Right atrium auricular region (tissue), 2 donors: ENCODE measurements at places on chromosomes 13 and 19. TPM values are rescaled to one million over a fixed set of nuclear protein-coding genes. Genes with fewer than 3 reads are reported as not detected.

- no peak for DNase-seq
Observed at GRCh38 chr13:41835871-41836270, 125.0 kb downstream of the VWA8 start.

FCGBP gene
- 3.6 TPM for total RNA-seq

GRCh38 chr19:11460207-11460606 lies 20.6 kb downstream of the ELAVL3 start:
- no peak for DNase-seq

DCAF15 gene
- 12.2 TPM for total RNA-seq

DNA sequence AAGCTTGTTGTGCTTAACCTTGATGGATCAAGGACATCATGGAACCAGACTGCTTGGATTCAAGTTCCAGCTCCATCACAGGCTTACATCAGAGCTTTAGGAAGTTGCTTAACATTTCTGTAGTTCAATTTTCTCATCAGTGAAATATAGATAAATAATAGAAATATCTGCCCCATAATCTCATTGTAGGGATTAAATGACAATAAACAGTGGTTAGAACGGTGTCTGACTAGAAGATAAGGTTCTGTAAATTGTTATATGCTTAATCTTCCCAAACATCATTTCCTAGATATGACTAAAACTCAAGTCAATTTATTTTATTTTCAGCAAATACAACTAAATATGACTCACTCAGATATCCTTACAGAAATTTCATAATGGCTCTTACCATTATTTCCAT lies 83.5 kb downstream of the SLITRK1 start:
- DNase-seq: no peak

DNA sequence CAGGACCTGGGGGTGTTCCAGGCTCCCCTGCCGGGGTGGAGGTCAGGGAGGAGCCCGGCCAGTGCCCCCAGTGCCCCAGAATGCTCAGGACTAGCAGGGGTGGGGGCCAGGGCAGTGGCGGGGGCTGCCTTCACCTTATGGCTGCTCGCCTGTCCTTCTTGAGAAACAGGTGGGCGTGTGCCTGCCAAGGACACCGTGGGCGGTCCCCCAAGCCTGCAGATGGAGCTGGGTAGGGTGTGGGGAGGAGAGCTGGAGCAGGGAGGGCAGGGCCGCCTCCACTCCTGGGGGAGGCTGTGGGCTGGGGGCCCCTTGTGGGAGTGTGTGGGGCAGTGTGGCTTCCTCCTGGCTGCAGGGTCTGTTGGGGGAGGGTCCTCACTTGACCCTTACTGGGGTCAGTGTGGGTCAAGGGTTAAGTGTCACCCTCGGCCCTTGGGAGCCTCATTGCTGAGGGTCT lies 160.1 kb downstream of the KDM4B start:
- DNase-seq: peak; percentile 69

PRTN3 gene
- total RNA-seq: not detected

DNA sequence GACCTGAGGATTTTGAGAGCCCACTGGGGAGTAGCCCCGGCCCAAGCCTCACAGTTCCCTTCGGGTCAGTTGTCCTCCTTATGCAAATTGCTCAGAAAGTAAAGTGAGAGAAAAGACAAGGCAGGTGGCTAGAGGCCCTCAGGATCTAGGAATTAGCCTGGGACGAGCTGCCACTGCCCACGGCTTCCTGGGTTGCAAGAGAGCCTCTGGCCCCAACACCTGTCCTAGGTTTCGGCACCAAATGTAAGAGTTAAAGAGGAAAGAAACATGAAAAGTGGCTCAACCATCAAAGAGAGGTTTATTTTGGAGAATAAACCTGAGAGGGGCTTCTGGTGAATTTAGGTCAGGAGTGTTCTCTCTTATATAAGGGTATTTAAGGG lies 25.6 kb downstream of the TMEM255B start:
- DNase-seq: no peak

- DNase-seq: no peak
Observed at GRCh38 chr13:35475960-35476943, at the start of gene MAB21L1. Gene MAB21L1 (minus strand): TSS chr13:35476689. CDS start chr13:35476138, 551 bp downstream.

GRCh38 chr19:56725829-56726424 lies 54.4 kb upstream of the ZNF835 start:
- DNase-seq: no peak

DEDD2 gene
- total RNA-seq: 24.8 TPM

ALOX5AP gene
- total RNA-seq: 7.4 TPM

LILRA6 gene
- total RNA-seq: not detected

DNA sequence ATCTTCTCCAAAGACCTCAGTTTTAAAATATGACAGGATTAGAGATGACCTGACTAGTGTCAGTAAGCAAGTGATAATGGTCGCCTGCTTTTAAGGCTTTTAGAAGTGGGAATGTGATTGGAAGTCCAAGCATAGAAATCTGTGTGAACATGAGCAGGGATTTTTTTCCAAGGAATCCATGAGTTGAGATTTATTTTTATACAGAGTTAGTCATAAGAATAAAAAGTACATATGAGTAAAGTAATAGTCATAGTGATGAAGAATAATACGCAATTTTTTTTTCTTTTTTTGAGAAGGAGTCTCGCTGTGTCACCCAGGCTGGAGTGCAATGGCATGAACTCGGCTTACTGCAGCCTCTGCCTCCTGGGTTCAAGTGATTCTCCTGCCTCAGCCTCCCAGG lies 1.6 kb downstream of the ZNF546 start:
- no peak for DNase-seq

- no peak for DNase-seq
Observed at GRCh38 chr13:65336087-65336749, 1893.9 kb downstream of the PCDH9 start.

GRCh38 chr19:4052114-4052992 lies 14.3 kb downstream of the ZBTB7A start:
- no peak for DNase-seq

DNA sequence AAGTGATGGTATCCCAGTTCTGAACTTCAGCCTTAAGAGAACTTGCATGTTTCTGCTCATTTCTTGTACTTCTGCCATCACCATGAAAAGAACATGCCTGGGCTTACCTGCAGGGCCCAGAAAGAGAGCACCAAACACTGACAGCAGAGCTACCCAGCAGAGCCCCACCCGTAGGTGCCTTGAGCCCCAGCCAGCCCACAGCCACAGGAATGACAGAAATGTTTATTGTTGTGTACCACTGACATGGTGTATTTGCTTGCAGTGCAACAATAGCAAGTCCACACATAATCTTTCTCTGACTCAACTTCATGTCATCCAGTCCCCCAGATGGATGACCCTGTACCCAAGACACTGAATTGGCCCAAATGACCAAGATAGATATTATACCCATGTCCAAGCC lies 195.2 kb downstream of the TSHZ3 start:
- DNase-seq: no peak

DNA sequence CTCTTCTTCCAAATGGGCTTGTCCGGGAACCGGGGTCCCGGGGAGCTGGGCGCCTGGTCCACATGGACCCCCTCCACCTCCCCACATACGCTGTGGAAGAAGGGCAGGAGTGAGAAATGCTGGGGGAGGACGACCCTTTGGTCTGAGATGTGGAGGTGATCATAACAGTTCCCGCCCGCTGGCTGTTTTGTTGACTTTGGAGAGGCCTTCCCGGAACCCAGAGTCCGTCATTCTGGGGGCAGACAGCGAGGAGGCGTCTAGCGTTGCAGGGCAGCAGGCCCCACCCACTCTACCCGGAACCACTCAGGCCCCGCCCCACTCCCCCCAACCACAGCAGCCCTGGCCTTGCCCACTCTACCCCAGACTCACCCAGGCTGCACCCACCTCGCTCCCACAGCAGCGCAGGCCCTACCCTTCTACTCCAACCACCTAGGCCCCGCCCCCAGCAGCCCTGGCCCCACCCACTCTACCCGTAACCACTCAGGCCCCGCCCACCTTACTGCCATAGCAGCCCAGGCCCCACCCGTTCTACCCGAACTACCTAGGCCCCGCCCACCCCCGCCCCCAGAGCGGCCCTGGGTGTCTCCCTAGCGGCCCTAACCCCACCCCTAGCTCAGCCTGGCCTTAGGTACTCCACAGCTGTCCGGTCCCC lies 7.1 kb downstream of the GPR108 start:
- DNase-seq: no peak

GRCh38 chr13:91546900-91547299 lies 148.5 kb downstream of the GPC5 start:
- DNase-seq: no peak

TEX26 gene
- total RNA-seq: not detected

NXNL1 gene
- not detected for total RNA-seq

GDF15 gene
- 1.1 TPM for total RNA-seq

REX1BD gene
- total RNA-seq: 119 TPM

GRCh38 chr19:6828698-6829633 lies 56.5 kb downstream of the VAV1 start:
- DNase-seq: no peak

- DNase-seq: peak; percentile 81
Observed at GRCh38 chr19:5340637-5341447, at the start of gene PTPRS. Gene PTPRS (minus strand): TSS chr19:5340812. CDS start chr19:5286140, 54,672 bp downstream.

MIR17HG gene
- total RNA-seq: 0.20 TPM

GRCh38 chr13:40595693-40596092 lies 70.7 kb downstream of the FOXO1 start:
- no peak for DNase-seq

LAIR1 gene
- 4.2 TPM for total RNA-seq

DNA sequence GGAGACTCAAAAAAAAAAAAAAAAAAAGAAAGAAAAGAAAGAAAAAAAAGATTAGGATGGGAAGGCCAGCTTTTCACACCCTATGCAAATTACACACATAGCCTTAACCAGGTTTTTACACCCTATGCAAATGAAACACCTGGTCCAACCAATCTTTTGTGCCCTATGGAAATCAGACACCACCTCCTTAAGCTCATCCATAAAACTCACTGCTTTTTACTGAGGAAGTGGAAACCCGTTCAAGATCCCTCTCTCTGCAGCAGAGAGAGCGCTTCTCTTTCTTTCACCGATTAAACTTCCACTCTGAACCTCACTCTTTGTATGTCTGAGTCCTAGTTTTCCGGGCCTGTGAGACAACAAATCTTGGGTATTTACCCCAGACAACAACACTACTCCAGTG lies 25.3 kb upstream of the HOMER3 start:
- no peak for DNase-seq

DNA sequence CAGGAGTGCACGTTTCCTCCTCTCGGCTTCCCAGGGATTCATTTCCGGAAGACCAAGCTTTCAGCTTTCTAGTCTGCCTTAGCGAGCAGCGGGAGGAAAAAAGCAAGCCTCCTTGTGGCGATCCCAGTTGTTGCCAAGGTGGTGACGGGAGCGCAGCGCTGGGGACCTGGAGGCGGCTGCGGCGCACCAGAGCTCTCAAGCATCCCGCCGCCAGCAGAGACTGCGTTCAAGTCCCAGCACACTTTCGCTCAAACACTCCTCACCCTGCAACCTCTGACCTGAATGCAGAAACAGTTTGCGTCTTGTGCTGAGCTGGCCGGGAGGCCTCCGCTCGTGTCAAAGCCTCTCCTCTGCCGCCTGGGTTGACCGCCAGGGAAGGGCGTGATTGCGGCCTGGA lies 4.9 kb downstream of the GSX1 start:
- DNase-seq: no peak

CGB2 gene
- total RNA-seq: not detected

DNA sequence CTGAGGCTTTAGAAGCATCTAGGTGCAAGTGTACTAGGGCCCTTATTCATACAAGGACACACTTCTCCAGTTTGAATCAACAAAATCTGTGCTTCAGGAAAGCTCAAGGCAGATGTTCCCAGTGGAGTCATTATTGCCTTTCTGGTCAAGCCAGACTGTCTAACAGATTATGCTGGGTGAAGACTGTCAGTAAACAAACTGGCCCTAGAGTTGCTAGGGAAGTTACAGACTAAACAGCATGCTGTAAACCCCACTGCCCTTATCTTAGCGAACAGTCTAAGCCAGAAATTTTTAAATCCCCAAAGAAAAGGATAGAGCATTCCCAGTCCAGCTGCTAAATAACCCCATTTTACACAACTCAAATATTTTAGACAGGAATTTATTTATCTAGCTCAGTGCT lies 1701.3 kb upstream of the PRR20A start:
- no peak for DNase-seq

GRCh38 chr13:71285700-71286099 lies 581.3 kb downstream of the DACH1 start:
- no peak for DNase-seq

TUBA3C gene
- not detected for total RNA-seq

DNA sequence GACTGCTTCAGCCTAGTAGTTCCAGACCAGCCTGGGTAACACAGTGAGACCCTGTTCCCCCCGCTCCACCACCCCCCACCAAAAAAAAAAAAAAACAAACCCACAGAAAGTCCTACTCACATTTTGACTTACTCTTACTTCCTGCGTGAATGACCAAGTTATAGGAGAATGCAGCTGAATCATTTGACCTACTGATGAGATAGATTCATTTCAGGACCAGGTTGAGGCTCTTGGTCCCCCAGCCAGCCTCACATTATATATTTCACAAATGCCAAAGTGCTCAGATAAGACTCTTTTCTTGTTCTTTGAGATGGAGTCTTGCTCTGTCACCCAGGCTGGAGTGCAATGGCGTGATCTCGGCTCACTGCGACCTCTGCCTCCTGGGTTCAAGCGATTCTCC lies 70.2 kb downstream of the KLF5 start:
- no peak for DNase-seq

DNA sequence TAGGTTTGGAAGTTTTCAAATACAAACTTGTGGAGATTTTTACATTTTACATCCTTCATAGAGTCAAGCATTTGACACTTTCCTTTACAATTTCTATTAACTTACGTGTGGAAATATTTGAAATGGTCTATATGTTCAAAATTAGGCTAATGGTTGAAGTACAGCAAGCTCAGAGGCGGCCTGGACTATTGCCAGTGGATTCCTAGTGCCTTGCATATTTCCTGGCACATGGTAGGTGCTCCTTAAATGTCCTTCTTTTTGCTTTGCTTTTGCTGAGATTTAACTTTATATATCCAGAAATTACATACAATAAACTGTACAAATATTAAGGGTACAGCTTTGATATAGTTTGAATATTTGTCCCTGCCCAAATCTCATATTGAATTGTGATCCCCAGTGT lies 93.9 kb downstream of the UBL3 start:
- no peak for DNase-seq

ZNF578 gene
- 1.5 TPM for total RNA-seq

ZNF626 gene
- total RNA-seq: 12.9 TPM

OR4F17 gene
- not detected for total RNA-seq

ADGRL1 gene
- 31.2 TPM for total RNA-seq

SYCN gene
- total RNA-seq: not detected

GRCh38 chr13:55199134-55199533 lies 1941.6 kb upstream of the PRR20A start:
- DNase-seq: no peak
